ENCODE measurements at places on chromosomes 11 and 22.

DNA sequence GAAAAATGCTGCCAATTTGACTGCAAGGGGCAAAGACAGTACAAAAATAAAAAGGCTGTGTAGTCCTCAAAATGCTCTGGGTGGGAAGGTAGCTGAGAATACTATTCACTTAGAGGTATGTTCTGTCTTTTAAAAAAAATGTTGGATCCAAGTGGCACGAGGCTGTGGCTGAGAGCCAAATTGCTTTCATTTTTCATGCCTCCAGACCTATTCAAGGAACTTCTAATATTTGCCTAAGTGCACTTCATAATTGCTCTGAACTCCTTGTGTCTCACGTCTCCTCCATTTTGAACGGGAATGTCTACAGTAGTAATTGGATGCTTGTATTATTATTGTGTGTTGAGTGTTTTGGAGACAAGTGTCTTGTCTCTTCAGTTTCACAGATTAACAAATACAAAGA is 19.1 kb upstream of the SLC22A25 start:
- no peak for DNase-seq

DNA sequence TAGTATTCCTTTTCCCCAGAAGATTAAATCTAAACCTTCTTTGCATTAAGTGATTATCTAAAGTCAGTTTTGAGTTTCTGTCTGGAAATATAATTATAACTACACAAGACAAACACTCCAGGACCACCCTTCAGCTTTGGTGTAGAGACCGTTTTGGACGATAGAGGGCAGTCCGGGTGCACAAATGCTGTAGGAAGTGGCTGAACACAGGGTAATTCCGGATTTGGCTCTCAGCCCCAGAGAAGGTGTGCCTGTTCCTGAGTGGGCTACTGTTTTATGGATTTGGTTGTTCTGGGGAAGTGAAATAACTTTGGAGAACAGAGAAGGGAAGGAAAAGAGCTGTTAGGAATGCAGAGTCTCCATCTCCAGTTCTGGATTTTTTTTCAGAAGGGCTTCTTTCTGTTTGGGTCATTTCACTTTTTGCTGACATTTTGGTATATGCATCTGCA is 14.8 kb downstream of the EXT2 start:
- DNase-seq: peak; percentile 67

DNA sequence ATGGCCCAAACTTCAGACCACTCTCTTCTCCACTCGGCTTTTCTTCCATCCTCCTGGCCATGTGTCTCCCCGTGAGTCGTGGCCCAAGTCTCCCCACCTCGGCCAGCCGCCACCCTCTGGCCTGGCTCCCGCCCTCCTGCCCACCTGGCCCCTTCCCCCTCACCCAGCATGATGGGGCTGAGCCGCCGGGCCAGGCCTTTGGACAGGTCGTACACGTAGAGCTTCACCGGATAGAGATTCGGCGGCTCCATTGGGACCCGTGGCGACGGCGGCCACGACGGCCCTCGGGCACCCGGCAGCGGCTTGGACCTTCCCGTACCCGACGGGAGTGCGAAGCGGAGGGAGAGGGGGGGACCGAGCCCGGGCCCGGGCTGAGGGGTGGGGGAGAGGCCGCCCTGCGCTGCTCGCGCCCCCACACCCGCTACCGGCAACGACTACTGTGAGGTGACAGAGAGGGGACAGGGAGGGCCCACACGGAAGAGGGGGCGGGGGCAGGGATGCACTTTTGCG is at the start of gene DESI1:
Gene DESI1 (minus strand): TSS at position 455 of the 510 bp plus-strand sequence. CDS start 204 bp downstream, at position 251.
- DNase-seq: no peak

DNA sequence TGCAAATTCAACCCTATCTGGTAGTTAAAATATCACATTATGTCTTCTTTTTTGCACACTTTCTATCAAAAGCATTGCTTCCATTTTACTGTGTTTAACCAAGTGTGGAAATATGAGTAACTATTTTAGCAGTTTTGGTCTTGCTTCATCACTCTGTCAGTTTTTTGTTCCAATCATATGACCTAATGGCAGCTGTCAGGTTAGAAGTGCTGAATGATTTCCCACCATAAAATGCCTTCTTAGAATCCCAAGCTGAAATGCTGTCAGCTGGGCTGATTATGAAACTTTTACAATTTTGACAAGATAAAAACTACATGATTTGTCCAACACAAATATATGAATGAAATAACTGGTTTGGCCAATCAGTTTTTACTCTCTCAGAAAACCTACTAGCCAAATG is 1654.6 kb upstream of the RAG2 start:
- DNase-seq: no peak

GRCh38 chr11:19931771-19932369 is 219.2 kb downstream of the NAV2 start:
- no peak for DNase-seq

- DNase-seq: no peak
Observed at GRCh38 chr11:117591316-117592039, 205.5 kb downstream of the DSCAML1 start.

DNA sequence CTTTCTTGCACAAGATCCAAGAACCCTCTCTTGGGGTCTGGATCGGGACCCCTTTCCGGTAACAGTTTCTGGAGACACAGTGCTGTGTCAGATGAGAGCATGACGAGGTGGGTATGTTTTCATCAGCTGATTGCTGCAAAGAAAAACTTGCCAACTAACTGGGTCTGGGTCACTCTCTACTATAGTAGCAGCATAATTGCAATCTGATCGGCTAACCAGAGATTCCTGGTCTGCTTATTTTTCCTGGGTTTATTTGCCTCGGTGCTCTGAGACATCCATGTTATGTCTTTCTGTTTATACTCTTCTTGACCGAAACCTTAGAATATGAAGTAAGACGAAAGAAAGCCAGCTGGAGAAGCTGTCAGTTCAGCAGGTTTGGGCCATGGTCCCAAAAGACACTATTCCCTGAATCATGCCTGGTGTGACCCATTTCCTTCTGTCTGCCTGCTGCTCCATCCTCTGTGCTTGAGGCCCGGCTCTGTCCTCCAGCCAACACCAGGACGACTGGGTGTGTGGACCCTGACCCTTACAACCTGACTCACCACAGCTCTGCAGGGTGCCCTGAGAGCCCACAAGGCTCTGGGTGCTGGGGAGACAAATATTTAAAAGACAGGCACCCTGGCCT is 24.1 kb upstream of the CLMP start:
- no peak for DNase-seq

- DNase-seq: no peak
Observed at GRCh38 chr11:93845181-93846092, 5.0 kb downstream of the VSTM5 start.

DNA sequence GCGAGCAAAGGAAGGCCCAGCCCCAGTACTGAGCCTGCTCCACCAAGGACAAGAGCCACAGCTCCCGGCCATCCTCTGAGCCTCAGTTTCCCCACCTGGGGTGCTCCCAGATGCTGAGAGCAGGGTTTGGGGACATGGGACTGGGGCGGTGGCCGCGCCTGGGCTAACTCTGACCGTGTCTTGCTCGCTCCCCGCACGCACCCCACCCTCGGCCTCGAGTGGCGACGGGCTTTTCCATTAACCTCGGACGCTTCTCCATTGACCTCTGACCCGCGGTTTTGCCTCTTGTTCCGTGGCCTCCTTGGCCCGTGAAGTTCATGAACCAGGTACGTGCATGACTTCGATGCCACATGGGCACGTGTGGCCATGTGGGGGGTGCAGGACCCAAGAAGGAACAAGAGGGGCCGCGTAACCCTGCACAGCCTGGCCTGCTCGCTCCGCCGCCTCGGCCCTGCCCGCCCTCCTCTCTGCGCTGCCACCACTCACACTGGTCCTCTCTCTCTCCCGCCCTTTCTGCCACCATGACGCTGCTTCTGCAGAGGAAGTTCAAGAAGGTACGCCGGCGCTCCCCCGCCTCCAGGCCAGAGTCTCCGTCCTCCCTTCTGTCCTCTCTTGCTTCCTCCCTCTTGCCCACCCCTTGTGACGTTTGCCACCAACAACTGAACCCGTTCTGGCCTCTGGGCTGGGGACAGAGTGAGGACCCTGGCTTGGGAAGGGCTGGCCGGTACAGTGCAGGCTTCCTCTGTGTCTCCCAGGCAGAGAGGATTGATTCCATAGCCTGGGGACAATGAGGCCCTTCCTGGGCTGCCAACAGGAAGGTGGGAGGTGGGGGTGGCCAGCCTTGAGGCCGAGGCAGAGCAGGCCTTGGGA is 6.9 kb downstream of the TNNT3 start:
- peak; percentile 11 for DNase-seq

GRCh38 chr22:47571616-47572015 is 809.2 kb downstream of the TBC1D22A start:
- no peak for DNase-seq

DNA sequence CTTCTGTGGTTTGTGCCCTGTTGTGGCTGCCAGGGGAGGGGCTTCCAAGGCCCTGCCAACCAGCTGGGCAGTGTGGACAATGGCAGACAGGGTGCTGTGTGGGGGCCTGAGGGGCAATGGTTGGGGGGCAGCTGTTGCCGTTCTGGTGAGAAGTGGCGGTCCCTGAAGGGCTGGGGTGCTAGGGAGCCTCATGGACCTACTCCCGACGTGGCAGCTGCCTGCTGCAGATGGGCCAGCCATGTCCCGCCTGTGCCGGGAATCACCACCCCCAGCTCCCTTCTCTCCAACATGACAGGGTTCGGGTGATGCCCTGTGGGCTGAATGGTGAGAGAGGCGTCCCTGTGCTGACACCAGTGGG is 74.2 kb downstream of the KCNQ1 start:
- no peak for DNase-seq

- no peak for DNase-seq
Observed at GRCh38 chr11:19832086-19832750, 119.6 kb downstream of the NAV2 start.

DNA sequence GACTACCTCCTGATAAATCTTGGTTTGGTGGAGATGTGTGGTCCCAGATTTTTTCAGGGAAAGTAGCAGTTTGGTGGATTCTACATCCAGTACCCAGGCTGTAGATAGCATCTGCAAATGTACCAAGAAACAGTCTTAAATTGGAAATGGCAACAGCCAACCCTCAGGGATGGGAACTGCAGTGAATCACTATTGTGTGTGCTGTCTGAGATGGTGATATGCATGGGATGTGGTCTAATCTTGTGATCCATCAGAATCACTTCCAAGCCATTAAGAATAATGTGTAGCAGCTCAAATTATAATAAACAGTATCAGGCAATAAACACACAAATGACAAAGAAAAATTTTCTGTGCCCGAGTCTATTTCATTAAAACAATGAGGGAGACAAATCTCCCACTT is 3.4 kb downstream of the OLFML1 start:
- DNase-seq: no peak

DNA sequence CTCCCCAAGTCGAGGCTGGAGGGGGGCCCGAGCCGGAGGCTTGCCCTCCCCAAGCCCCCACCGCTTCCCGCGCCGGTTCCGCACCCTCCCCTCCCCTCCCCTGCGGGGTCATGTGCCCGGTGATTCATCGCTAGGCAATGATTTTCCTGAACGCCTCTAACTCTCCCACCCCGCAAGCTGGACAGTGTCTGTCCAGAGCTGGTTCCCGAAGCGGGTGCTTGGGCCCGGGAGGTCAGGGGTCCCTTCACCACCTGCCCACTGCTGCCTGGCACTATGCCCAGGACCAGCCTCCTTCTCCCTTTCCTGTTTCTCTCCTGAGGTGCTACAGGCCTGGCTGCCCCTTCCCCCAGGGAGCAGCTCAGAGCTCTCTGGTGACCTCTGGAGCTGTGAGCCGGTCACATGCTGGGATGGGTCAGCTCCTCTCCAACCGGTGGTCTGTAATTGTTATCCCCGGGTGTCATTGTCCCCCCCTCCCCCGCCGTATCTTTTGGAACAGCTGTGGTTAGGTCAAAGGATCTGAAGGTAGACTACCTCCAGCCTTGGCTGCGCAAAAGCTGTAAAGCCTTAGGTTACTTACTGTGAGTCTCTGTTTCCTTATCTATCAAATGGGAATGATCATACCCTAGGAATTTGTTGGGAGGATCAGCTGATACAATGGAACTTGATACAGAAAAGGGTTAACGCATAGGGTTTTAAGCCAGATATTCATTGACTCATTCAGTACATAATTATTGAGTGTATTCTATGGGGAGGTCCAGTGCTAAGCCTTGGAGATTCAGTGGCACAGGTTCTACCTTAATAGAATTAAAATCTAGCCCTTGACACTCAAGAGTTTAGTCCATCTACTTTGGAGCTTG is 753 bp downstream of the STX3 start:
- DNase-seq: peak; percentile 35

DNA sequence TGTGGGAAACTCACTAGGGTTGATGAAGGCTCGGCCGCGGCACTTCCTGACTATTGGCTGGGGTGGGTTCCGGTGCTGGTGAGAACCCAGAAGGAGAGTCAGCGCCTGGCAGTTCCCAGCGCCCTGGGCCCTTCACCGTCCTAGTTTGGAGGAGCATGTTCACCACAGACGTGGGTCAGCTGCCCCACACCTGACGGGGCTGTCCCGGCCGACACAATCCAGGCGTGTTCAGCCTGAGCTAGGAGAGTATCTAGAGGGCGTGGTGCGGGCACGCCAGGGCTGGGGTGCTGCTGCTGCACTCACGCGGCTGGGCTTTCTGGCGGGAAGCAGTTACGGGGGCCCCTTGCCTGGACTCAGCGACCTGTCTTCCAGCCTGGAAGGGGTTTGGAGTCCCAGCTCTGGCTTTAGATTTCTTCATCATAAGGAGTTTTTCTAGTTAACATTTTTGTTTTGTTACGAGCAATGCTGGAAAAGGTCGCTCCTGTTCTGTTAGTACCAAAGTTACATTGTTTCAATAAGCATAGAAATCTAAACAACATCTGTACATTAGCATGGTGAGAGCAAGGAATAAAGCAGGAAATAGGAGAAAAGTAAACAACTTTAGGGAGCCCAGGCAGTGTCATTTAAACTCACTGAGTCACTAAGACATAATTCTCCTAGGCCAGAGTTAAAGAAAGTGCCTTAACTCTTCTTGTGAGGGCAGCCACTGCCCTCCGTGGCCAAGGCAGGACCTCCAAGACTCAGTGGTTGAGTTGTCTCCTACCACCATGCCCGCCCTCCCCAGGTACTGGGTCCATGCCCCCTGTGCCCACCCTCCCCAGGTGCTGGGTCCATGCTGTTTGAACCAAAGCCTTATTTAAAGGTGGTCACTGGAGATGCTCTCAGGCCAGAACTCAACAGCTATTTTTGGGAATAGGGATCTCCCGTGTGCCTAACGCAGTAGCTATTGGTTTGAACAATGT is 12.1 kb upstream of the ADORA2A start:
- no peak for DNase-seq
